ENCODE measurements at places on chromosomes 6 and 20.

- DNase-seq, result no peak
Measured at GRCh38 chr20:47326658-47327268, 29.7 kb downstream of the ZMYND8 start.

DNA sequence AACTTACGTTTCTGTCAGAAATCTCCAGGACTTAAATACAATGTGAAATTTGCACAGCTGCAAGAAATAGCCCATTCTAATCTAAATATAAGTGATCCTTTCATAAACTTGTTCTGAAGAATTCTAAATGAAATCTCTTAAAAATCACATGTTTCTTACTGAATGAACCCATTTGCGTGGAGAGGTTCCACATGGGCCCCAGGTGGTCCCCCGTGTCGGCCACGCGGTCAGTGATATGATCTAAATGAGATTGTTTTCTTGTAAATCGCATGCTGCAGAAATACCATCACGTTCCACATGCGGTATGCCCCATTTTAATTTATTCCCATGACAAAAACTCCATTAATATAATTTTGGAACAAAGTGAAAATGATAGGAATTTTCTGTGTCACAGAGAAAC, 818.9 kb upstream of the SLC35B3 start:
- DNase-seq, result no peak

GRCh38 chr20:36496707-36497669, 44.3 kb upstream of the MYL9 start:
- DNase-seq, result no peak

DNA sequence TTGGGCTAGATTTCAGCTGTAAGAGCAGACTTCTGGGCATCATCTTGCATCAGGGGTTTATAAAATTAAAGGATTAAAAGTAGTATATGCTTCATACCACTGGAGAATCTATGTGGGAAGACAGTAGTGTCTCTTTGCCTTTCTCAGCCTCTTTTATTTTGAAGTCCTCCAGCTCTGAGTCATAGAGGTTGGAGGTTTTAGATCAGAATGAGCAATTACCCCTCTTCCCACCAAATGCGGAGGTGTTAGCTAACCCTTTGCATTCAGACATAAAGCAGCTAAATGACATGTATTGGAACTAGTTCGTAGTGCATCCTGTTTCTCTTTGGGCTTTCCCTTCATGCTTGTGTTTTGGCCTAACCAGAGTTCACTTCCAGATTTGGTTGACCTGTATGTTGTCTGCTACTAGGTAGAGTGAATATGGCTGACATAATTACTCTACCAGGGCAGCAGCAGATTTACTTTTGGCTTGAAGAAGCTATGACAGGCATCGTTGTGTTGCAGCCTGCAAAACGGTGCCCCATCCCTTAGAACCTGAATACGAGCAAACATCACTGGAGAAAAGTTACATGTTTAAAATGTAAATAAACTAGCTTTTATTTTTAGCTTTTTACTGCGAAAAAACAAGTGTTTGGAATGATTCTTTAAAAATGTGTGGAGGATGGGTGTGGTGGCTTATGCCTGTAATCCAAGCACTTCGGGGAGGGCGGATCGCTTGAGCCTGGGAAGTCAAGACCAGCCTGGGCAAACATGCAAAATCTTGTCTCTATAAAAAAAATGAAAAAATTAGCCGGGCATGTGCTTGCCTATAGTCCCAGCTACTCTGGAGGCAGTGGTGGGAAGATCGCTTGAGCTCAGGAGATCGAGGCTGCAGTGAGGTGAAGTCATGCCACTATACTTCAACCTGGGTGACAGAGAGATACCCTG, 82.2 kb downstream of the MYO6 start:
- no peak for DNase-seq

GRCh38 chr6:134295953-134296553, 21.9 kb downstream of the SGK1 start:
- no peak for DNase-seq

DNA sequence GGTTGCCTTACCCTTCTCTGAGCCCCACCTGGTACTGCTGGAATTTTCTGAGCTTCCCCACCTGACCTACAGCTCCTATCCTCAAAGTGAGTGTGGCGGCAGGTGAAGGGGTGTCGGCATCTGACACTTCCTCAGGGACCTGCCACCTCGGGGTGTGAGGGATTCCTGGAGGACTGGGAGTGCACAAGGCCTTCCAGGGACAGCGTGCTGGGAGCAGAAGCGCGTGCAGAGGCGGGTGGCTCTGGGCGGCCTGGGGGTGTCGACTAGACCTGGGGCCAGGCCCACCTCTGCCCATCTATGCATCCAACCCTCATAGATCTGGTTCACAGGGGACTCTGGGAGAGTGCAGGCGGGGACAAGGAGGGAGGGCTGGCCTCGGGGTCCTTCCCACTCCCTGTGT, 7.8 kb downstream of the DLGAP4 start:
- no peak for DNase-seq

Data from stimulated activated CD8-positive, alpha-beta memory T cell treated with anti-CD3 and anti-CD28 coated beads, Interleukin-7, amount 100 ng/mL, for 24 hours (primary cell).